ENCODE measurements at places on chromosomes 11 and 22.

DNA sequence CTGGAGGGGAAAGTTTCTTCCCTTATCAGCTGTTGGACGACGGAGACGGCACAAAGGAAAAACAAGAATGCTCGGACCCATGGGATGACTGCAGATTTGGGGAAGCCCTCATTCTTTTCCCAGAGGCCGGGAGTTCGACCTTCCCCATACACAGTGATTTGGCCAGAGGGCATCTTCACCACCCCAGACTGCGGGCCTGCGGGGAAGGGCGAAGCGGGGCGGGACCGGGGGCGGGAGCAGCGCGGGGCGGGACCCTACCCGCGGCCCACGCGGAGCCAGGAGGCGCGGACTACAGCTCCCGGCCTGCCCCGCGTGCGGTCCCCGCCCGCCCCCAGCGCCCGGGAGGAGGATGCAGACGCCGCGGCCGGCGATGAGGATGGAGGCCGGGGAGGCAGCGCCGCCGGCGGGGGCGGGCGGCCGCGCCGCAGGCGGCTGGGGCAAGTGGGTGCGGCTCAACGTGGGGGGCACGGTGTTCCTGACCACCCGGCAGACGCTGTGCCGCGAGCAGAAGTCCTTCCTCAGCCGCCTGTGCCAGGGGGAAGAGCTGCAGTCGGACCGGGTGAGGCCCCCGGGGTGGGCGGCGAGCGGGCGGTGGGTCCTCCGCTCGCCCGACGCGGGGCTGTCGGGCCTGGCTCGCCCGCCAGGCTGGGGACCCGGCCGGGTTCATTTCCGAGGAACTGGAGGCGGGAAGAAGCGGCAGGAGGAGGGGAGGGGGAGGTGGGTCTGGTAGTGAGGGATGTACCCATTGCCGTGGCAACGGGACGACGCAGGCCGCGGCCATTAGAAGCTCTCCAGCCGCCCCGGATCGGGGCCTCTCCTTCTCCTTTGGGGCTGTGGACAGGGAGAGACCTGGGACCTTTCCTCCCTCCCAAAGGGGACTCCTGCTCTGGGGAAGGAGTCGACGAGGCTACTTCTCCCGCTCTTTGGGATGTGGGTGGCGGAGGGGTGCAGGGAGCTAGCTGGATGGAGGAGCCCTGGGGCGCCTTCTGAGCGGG lies at the start of gene KCTD17:
KCTD17 (plus strand) TSS at position 352 of the 995 bp plus-strand sequence; CDS start at position 371, 19 bp downstream.
- DNase-seq, result peak; percentile 29

DNA sequence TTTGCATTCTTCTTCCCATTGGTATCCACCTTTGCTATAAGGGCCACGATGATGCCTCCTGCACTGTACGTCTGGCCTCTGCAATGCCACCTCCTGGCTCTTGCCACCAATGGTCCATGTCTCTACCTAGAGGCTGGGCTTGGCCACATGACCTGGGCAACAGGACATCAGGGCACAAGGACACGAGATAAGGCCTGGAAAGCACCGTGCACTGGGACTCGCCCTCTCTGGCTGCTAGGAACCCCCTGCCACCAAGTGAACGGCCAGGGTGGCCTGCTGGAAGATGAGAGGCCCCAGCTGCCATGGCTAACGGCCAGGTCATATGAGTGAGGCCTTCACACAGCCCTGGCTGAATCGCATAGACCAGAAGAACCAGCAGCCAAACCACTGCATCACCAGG lies 87.4 kb downstream of the TRMU start:
- DNase-seq, result no peak

GRCh38 chr22:44395118-44396005 lies 82.6 kb upstream of the SHISAL1 start:
- DNase-seq, result no peak

DNA sequence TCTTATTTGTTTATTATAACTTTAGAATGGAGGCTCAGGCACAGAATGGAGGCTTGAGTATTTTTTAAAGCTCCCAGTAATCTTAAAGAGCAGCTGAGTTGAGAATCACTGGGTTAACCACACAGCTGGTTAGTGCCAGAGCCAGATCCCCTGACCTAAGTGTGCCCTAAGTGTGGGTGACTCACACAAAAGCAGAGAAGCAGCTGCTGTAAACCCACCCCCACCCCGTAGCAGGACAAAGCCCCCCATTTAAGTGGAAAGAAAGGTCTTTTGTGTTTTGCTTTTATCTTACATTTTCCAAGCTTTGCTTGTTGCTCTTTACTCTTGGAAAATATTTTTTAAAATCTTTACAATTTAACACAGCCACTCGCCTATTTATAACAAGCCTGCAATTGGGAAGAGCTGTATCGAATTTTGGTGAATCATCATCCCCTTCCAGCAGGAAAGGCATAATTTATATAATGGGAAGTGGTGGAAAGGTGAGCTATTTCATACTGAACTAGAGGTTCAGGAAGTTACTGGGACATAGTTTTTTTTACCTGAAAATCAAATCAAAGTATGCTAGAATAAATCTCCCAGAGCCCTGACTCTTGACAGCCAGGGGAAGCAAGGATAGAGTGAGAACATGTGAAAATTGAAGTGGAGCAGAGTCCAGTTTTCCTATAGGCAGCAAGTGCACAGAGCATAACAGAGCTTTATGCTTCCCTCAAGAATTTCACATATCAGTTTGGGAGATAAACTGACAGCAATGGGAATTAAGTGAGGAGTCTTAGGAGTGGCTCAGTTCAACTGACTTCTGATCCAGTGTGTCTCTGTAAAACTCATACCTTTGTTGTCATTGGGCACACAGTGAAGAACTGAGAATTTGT lies 405.7 kb downstream of the AASDHPPT start:
- DNase-seq, result peak; percentile 84

GRCh38 chr22:48577014-48577690 lies 1250.5 kb downstream of the BRD1 start:
- no peak for DNase-seq

GRCh38 chr22:38505541-38506117 lies 482 bp downstream of the DDX17 start:
- no peak for DNase-seq

- no peak for DNase-seq
Measured at GRCh38 chr11:102539567-102539966, 9.0 kb upstream of the MMP7 start.

GRCh38 chr22:30129636-30130035 lies 49.4 kb downstream of the HORMAD2 start:
- DNase-seq, result no peak

- DNase-seq, result no peak
Measured at GRCh38 chr22:37711490-37711889, 14.6 kb downstream of the TRIOBP start.

All from H4 (cell line).